ENCODE measurements at places on chromosomes 3 and 15.

DNA sequence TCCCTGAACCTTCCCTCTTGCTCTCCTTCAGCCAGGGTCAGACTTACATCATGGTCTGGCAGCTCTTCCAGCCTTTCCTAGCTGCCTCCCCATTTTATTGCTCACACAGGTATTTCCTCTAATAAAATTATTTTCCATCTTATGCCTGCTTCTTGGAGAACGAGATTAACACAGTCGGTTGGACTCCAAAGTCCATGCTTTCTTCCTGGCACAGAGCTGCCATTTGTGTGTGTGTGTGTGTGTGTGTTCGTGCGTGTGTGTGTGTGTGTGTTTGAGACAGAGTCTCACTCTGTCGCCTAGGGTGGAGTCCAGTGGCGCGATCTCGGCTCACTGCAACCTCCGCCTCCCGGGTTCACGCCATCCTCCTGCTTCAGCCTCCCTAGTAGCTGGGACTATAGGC lies 15.5 kb downstream of the FSD2 start:
- no peak for DNase-seq

GRCh38 chr3:196063971-196064370 lies 17.9 kb downstream of the TFRC start:
- no peak for DNase-seq

- no peak for DNase-seq
Observed at GRCh38 chr15:68512598-68512997, 66.2 kb upstream of the CORO2B start.

- DNase-seq = no peak
Observed at GRCh38 chr15:88847144-88847543, 43.9 kb downstream of the ACAN start.

DNA sequence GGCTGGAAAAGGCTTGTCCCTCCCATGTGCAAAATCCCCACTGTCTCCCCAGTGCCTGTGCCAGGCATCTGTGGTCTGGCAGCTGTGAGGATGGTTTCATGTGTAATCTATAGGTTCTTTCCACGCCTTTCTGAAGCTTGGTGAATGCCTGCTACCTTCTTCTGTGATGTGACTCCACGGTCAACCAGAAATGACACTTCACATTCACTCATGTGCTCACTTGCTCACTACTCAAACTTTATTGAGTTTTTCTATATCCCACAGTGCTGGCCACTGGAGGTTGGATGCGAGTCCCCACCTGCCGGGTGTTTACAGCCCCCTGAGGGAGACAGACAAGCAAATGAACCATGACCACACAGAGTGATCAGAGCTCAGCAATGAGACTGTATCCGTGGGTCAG lies 27.9 kb upstream of the TLE3 start:
- DNase-seq = no peak

DNA sequence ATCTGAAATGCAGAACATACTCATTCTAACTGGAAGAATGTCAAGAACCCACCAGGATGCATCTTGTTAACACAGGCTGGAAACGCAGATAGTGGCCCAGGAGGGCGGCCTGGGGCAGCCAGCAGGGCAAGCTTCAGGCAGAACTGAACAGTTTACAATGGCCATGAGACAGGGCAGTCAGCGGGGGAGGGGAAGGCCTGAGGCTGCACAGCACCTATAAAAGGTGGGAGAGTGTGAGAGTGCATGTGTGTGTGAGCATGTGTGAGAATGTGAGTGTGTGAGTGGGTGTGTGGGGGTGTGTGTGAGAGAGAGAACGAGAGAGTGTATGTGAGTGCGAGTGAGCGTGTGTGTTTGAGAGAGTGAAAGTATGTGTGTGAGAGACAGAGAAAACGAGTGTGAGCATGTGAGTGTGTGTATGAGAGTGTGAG lies 26.8 kb upstream of the SLCO2A1 start:
- no peak for DNase-seq

DNA sequence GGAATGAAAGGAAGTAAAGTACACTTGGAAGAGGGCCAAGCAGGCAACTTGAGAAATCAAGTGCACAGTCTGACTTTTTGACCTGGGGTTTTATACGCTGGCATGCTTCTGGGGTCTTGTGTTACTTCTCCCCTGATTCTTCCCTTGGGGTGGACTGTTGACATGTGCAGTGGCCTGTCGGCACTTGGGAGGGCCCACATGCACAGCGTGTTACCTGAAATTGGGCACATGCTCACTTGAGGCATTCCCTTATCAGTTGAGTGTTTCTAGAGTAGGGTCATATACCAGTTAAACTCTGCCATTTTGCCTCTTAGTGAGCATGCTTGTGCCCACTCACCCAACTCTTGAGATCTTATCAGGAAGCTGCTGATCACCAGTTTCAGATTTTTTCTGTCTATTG lies 329.1 kb upstream of the SOX2 start:
- no peak for DNase-seq

DNA sequence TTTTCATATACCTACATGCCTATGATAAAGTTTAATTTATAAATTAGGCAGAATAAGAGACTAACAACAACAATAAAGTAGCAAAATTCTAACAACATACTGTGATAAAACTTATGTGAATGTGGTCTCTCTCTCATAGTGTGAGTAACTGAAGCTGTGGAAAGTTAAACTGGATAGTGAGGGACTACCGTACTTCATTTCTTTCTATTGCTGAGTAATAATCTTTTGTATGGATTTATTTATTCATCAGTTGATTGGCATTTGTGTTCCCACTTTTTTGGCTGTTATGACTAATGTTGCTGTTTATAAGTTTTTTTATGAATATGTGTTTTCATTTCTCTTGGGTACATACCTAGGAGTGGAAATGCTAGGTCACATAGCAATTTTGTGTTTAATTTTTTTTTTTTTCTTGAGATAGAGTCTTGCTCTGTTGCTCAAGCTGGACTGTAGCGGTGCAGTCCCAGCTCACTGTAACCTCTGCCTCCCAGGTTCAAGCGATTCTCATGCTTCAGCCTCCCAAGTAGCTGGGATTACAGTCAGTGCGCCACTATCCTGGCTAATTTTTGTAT lies 41.0 kb downstream of the RNF111 start:
- DNase-seq = no peak

DNA sequence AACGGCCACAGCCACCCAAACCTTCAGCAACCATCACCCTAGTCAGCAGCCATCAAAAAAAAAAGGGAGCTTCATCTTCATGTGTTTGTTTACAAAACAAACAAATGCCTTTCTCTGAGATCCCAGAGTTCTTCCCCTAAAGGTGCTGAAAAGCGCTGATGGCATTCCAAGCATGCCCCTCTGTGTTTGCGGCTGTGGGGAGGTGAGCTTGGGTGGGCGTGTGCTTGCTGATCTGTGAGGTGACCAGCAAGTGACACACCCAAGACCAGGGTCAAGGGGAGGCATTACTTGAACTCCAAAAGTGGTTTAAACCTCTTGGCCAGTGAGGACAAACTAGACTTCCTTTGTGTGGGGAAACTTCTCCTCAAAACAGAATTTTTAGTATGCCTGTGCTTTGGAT lies 81.5 kb downstream of the DHX36 start:
- no peak for DNase-seq

DNA sequence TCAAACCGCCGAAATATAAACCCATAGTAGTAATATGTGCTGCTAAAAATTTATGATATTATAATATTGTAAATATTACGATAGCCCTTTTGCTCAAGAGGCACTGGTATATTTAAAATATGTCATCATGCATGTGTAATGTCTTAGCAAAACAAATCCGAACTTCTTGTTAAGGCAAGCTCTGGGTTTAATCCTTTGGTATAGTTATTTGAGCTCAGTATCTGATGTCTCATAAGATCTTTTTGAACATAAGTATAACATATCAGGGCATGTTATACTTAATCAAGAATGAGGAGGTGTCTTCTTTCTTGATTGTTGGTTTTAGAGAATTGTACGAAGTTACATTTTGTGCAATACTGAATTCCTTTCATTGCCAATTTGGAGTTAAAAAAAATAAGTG lies 154.1 kb upstream of the CBLB start:
- DNase-seq = no peak

GRCh38 chr3:156787001-156787400 lies 39.2 kb upstream of the LEKR1 start:
- no peak for DNase-seq

DNA sequence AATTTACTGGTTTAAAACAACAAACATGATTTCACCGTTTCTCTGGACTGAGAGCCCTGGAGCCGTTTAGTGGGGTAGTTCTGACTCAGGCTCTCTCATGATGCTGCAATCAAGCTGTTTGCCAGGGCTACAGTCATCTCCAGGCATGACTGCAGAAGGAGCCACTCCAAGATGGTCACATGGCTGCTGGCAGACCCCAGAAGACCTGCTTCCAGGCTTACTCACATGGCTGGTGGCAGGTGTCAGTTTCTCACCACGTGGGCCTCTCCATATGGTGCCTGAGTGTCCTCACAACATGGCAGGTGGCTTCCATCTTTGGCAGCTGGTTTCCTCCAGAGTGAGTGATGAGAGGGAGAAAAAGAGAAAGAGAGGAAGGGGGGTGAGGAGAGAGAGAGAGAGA lies 378.3 kb upstream of the RGMA start:
- no peak for DNase-seq

- DNase-seq = no peak
Observed at GRCh38 chr3:65720989-65721737, 317.6 kb downstream of the MAGI1 start.
